ENCODE measurements at places on chromosomes 3 and 15.

- no peak for DNase-seq
These were observed 23.2 kb downstream of the SENP8 start for GRCh38 chr15:72141171-72142084.

DNA sequence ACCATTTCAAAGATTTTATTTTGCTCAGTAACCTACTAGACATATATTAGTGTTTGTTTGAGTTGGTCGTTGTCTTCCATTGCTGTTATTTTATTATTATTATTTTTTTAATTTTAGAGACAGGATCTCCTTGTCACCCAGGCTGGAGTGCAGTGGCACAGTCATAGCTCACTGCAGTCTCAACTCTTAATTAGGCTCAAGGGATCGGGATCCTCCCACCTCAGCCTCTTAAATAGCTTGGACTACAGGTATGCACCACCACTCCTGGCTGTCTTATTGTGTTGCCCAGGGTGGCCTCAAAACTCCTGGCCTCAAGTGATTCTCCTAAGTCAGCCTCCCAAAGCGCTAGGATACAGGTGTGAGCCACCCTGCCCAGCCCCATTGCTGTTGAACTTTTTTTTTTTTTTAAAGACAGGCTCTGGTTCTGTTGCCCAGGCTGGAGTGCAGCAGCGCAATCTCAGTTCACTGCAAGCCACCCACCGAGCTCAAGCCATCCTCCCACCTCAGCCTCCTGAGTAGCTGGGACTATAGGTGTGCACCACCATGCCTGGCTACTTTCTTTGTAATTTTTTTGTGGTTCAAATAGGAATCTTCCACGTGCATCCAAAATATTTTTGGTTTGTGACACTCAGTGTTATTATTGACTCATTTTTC is 18.2 kb downstream of the SETD5 start:
- DNase-seq: no peak

DNA sequence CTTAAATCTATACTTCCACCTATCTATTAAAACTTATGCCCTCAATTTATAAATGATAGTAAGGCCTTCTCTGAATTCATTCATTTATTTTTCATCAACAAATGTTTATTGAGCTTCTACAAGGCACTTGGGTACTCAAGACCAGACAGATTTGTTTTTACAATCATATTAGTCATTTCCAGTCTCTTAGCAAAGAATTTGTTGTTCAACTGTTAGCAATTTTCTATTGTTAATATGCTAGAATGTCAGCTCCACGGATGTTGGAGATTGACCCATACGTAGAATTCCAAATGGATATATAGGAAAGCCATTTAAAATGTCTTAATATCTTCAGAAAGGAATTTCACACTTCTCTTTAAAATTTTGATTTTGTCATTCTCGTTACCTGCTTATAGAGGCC is 36.7 kb downstream of the ZBTB38 start:
- no peak for DNase-seq

- no peak for DNase-seq
These were observed 880.2 kb downstream of the ROBO1 start for GRCh38 chr3:78887547-78888011.
